ENCODE measurements at places on chromosomes 16 and 17. TPM values are rescaled to one million over a fixed set of nuclear protein-coding genes. Genes with fewer than 3 reads are reported as not detected.

HOXB13 gene
- total RNA-seq = 1.7 TPM

TNFRSF17 gene
- 0.18 TPM for total RNA-seq

CAMKK1 gene
- 9.6 TPM for total RNA-seq

GDPD3 gene
- total RNA-seq = 2.5 TPM

TNFRSF13B gene
- total RNA-seq = 0.18 TPM

SLFN11 gene
- total RNA-seq = 0.53 TPM

C17orf50 gene
- 0.30 TPM for total RNA-seq

SLC5A2 gene
- 1.1 TPM for total RNA-seq

MAPT gene
- 4.2 TPM for total RNA-seq

GPR139 gene
- 0.55 TPM for total RNA-seq

IL34 gene
- total RNA-seq = 8.8 TPM

SLFN12L gene
- total RNA-seq = 0.16 TPM

- H3K4me3 ChIP-seq = no peak overlapping the region
- no peaks in the 10 kb centered on the region for H3K27me3 ChIP-seq
- no peak overlapping the region for H3K27ac ChIP-seq
- H3K36me3 ChIP-seq = no peaks in the 10 kb centered on the region
- no peak for DNase-seq
Measured at GRCh38 chr17:66809408-66809807, 25.5 kb upstream of the CACNG5 start.

GRCh38 chr16:78117391-78117790 lies 17.9 kb downstream of the WWOX start:
- no peaks in the 10 kb centered on the region for H3K4me1 ChIP-seq
- H3K27ac ChIP-seq = no peak overlapping the region
- DNase-seq = no peak

GRCh38 chr17:32575852-32576251 lies 89.1 kb downstream of the CDK5R1 start:
- H3K36me3 ChIP-seq = peaks cover 2% of the 10 kb centered on the region
- DNase-seq = no peak
- H3K4me1 ChIP-seq = no peaks in the 10 kb centered on the region

GRCh38 chr16:19240494-19240893 lies 45.0 kb upstream of the CLEC19A start:
- no peak overlapping the region for H3K27ac ChIP-seq
- H3K4me3 ChIP-seq = no peak overlapping the region
- H3K4me1 ChIP-seq = peaks cover 1% of the 10 kb centered on the region
- no peak for DNase-seq
- peaks cover 10% of the 10 kb centered on the region for H3K36me3 ChIP-seq

GRCh38 chr16:2194852-2195321 lies 1.5 kb downstream of the CASKIN1 start:
- H3K27ac ChIP-seq = no peak overlapping the region
- H3K4me1 ChIP-seq = peaks cover 4% of the 10 kb centered on the region
- DNase-seq = peak; percentile 73
- H3K4me3 ChIP-seq = peak overlapping the region; percentile 66
- H3K36me3 ChIP-seq = no peaks in the 10 kb centered on the region
- peaks cover 27% of the 10 kb centered on the region for H3K27me3 ChIP-seq

GRCh38 chr16:68833251-68833650 lies 10.1 kb upstream of the TANGO6 start:
- H3K4me3 ChIP-seq = no peak overlapping the region
- H3K36me3 ChIP-seq = peaks cover 71% of the 10 kb centered on the region
- H3K4me1 ChIP-seq = no peaks in the 10 kb centered on the region
- DNase-seq = no peak
- H3K27me3 ChIP-seq = no peaks in the 10 kb centered on the region

GRCh38 chr16:89945654-89946053 lies 2.9 kb upstream of the DEF8 start:
- DNase-seq = peak; percentile 43
- no peak overlapping the region for H3K27ac ChIP-seq
- H3K4me1 ChIP-seq = peaks cover 6% of the 10 kb centered on the region
- H3K36me3 ChIP-seq = no peaks in the 10 kb centered on the region
- no peak overlapping the region for H3K4me3 ChIP-seq

GRCh38 chr16:5036228-5037156 lies 2.8 kb upstream of the NAGPA start:
- peak; percentile 72 for DNase-seq
- peak overlapping the region; percentile 73 for H3K27ac ChIP-seq
- H3K36me3 ChIP-seq = no peaks in the 10 kb centered on the region
- peaks cover 10% of the 10 kb centered on the region for H3K27me3 ChIP-seq

GRCh38 chr17:48571826-48572417 lies 6.2 kb downstream of the HOXB4 start:
- peaks cover 36% of the 10 kb centered on the region for H3K4me1 ChIP-seq
- H3K27ac ChIP-seq = no peak overlapping the region
- H3K27me3 ChIP-seq = no peaks in the 10 kb centered on the region
- no peaks in the 10 kb centered on the region for H3K36me3 ChIP-seq

- H3K27me3 ChIP-seq = no peaks in the 10 kb centered on the region
- H3K36me3 ChIP-seq = peaks cover 61% of the 10 kb centered on the region
- H3K4me1 ChIP-seq = no peaks in the 10 kb centered on the region
- H3K4me3 ChIP-seq = no peak overlapping the region
- no peak for DNase-seq
Measured at GRCh38 chr17:42476411-42476810, 17.7 kb downstream of the ATP6V0A1 start.

GRCh38 chr17:29154516-29155226 lies 25.5 kb downstream of the MYO18A start:
- peak overlapping the region; percentile 83 for H3K27ac ChIP-seq
- no peaks in the 10 kb centered on the region for H3K27me3 ChIP-seq
- DNase-seq = no peak
- no peak overlapping the region for H3K4me3 ChIP-seq
- H3K36me3 ChIP-seq = no peaks in the 10 kb centered on the region

GRCh38 chr17:39772987-39773934 lies 35.5 kb downstream of the GRB7 start:
- DNase-seq = no peak
- H3K27me3 ChIP-seq = no peaks in the 10 kb centered on the region
- no peaks in the 10 kb centered on the region for H3K36me3 ChIP-seq
- peaks cover 12% of the 10 kb centered on the region for H3K4me1 ChIP-seq
- H3K4me3 ChIP-seq = no peak overlapping the region

- peaks cover 9% of the 10 kb centered on the region for H3K4me1 ChIP-seq
- no peak overlapping the region for H3K27ac ChIP-seq
- peaks cover 14% of the 10 kb centered on the region for H3K36me3 ChIP-seq
- H3K4me3 ChIP-seq = no peak overlapping the region
- DNase-seq = no peak
Measured at GRCh38 chr16:12728469-12728868, 75.2 kb downstream of the CPPED1 start.

GRCh38 chr17:69170377-69170776 lies 28.7 kb upstream of the ABCA6 start:
- H3K4me3 ChIP-seq = no peak overlapping the region
- no peak overlapping the region for H3K27ac ChIP-seq
- no peaks in the 10 kb centered on the region for H3K27me3 ChIP-seq
- DNase-seq = no peak

DNA sequence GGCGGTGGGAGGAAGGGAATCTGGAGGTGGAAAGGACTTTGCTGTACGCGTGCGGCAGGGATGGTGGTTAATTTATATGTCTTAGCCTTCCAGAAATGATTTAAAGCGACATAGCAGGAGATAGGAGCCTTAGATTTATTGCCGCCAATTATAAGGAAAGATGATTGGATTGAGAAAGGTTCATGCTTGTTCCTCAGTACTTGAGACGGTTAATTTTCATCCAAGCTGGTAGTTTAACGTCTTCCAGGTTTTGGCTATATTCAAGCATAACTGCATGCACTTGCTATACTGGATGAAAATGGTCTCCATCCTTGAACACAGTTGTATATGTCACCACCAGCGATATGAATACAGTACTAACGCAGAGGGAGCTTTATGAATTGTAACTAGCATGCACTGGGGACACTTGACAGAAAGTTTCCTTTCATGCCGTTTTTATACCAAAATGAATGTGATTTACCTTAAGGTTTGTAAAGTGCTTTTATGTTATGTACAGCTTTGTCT lies 610 bp upstream of the PEX12 start:
- no peaks in the 10 kb centered on the region for H3K36me3 ChIP-seq
- peaks cover 11% of the 10 kb centered on the region for H3K4me1 ChIP-seq
- H3K27me3 ChIP-seq = peaks cover 7% of the 10 kb centered on the region
- no peak for DNase-seq
- H3K4me3 ChIP-seq = peak overlapping the region; percentile 90

DNA sequence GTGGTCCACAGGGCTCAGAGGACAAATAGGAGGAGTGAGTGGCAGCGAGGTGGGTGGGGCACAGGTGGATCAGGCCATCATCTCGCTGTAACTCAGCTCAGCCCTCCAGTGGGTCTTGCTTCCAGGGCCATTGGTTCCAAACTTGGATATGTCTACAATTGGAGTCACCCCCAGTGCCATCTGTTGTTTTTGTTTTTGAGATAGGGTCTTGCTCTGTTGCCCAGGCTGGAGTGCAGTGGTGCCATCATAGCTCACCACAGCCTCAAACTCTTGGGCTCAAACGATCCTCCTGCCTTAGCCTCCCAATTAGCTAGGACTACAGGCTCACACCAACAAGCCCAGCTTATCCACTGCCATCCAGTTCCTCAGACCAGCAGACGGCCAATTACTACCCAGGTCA lies 45.9 kb downstream of the DDX19A start:
- H3K36me3 ChIP-seq = peaks cover 20% of the 10 kb centered on the region
- DNase-seq = no peak
- H3K4me3 ChIP-seq = no peak overlapping the region
- no peaks in the 10 kb centered on the region for H3K4me1 ChIP-seq

DNA sequence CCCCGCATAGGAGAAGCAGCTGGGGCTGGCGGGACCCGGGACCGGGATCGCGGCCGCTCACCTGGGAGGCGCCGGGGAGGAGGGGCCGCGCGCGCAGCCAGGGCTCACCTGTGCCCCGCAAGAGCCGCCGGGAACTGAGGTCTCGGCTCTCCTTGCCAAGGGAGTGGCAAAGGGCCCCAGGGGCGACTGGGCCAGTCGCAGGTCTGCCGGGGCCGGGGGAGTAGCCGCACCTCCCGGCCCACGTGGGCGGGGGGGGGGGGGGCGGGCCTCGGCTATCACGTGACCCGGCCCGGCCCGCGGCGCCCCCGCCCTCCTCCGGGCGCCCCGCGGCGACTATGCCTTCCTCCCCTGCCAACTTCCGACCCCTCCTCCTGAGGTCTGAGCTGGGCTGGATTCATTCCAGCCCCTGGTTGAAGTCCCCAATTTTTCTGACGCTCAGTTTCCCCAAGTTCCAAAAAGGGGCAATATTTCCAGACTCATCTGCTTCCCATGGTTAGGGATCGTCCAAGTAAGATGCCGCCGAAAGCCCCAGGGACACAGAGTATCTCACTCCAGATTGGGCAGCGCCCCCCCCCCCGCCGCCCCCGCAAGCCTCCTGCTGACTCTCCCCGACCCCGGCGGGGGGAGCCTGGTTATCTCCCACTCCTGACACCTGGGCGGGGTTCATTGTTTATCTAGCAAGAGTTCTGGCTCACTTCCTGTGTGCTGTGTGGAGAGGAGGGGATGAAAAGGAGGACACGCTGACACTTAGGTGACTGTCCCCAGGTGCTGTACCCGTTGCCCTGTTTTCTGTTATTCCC lies at the start of gene TMC6:
TMC6 (minus strand) TSS at position 205 of the 800 bp plus-strand sequence. CDS start 1,923 bp downstream, outside the sequence.
- H3K4me1 ChIP-seq = peaks cover 31% of the 10 kb centered on the region
- peaks cover 2% of the 10 kb centered on the region for H3K36me3 ChIP-seq
- peak; percentile 82 for DNase-seq
- peak within 1 kb of the TSS; percentile 80 for H3K4me3 ChIP-seq

DNA sequence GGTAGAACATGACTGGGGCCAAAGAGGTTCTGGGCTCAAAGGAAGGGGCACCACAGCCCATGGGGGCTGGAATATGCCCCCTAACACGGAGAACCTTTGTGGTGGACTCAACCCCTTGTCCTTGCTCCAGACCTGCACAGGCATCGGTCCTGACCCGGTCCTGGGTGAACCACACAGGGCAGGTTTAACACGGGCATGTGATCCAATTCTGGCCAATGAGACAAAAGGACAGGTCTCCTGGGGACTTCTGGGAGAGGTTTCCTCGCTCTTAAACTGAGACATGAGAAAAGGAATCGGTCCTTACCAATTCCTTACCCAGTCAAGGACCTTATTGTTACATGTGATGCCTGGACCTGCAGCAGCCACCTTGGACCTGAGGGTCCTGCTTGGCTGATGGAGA lies 3.7 kb downstream of the DOC2B start:
- H3K4me3 ChIP-seq = no peak overlapping the region
- H3K27me3 ChIP-seq = peaks cover 33% of the 10 kb centered on the region
- DNase-seq = no peak
- no peak overlapping the region for H3K27ac ChIP-seq
- no peaks in the 10 kb centered on the region for H3K36me3 ChIP-seq
- H3K4me1 ChIP-seq = peaks cover 9% of the 10 kb centered on the region

- no peak overlapping the region for H3K4me3 ChIP-seq
- peak overlapping the region; percentile 4 for H3K27ac ChIP-seq
- H3K36me3 ChIP-seq = peaks cover 20% of the 10 kb centered on the region
- 0 out of 2 replicates have a peak, but pooled peaks cover 2% of the 10 kb centered on the region for H3K4me1 ChIP-seq
- H3K27me3 ChIP-seq = no peaks in the 10 kb centered on the region
Measured at GRCh38 chr16:56763291-56763916, 33.5 kb downstream of the NUP93 start.

DNA sequence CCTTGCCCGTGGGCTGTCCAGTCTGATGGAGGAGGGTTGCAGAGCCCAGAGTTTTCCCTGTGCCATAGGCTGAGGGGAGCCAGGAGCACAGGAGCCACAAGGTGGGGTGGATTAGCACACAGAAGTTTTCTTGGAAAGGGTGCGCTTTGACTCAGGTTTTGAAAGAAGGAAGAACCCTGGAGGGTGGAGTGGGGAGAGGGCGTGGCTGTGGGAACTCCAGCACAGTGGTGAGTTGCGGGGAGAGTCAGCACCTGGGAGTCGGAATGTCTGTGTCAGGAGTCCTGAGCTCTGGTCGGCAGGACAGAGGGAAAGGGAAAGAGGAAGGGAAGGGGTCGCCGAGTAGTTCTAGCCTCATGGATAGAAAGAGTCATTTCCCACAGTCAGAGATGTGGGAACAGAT lies 8.9 kb upstream of the KRT14 start:
- no peak overlapping the region for H3K27ac ChIP-seq
- H3K27me3 ChIP-seq = no peaks in the 10 kb centered on the region
- no peak overlapping the region for H3K4me3 ChIP-seq

Measured in WTC11 (cell line).